Activated CD4-positive, alpha-beta T cell treated with anti-CD3 and anti-CD28 coated beads, Interleukin-2, amount 50 U/mL, for 48 hours (primary cell): ENCODE measurements at places on chromosomes 1 and 21.
A peak's percentile ranks its signal among the peaks of the same experiment; 100 is the strongest.

DNA sequence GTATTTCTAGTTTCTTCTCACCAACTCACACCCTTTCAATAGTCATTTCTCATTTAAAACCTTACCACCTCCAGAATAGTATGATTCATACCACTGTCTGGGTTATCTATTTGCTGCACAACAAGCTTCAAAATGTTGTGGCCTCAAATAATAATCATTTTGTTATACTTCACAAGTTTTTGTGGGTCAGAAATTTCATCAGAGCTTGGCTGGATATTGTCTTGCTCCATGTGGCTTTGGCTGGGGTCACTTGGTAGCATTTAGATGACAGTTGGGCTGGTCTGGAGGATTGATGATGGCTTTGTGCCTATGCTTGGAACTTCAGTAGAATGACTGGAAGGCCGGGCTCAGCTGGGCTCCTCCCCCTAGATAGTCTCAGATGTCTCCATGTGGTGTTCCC lies 66.0 kb downstream of the TGFB2 start:
- no peak for DNase-seq

- DNase-seq: no peak
These were observed 101.0 kb downstream of the PDE9A start for GRCh38 chr21:42754270-42754933.

- DNase-seq: no peak
These were observed 75.4 kb downstream of the VWA5B1 start for GRCh38 chr1:20366056-20366462.

DNA sequence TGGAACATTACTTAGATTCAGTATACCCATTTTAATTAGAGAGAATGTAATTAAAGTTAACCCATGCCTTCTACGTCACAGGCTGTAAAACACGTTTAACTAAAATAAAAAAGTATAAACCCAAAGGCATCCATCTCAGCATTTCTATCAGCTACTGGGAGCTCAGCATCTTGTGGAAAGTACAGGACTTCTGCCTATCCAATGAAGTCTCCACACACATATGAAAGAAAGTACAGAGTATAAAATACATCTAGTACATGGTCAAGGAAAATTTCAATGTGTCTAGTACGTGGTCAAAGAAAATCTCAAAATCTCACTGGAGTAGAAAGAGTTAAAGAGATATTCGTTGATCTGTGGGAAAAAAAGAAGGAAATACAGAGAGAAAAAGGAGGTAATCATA lies 141.4 kb upstream of the ZNHIT6 start:
- DNase-seq: no peak

DNA sequence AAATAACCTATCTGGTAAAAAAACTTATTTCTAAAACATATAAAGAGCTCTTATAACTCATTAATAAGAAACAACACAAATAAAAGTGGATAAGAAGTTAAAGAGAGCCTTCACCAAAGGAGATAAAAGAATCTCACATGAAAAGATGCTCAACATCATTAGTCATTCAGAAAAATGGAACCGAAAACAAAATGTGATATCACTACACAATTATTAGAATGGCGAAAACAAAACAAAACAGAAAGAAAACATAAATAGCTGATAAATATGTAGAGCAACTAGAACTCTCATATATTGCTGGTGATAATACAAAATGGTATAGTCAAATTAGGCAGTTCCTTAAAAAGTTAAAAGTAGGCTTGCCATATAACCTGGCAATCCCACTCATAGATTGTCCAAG lies 1109.3 kb downstream of the PLA2G4A start:
- no peak for DNase-seq

GRCh38 chr21:36835383-36835795 lies 131.1 kb downstream of the HLCS start:
- no peak for DNase-seq

DNA sequence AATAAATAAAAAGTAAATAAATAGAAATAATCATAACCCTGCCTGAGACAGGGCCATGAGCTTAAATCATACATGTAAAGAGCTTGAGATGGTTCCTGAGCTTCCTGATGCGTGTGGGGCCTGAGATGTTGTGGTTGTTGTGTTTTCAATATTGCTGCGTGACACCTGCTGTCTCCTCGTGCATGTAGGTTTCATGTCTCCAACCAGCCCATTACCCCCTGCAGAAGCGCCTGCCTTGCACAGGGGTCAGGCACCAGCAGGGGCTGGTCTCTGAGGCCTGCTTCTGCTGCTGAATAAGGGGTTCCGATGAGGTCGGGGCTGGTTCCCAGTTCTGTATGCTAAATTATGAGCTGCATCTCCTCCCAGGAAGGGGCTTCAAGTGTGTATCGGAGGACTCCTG lies 15.9 kb downstream of the UMODL1 start:
- DNase-seq: no peak

DNA sequence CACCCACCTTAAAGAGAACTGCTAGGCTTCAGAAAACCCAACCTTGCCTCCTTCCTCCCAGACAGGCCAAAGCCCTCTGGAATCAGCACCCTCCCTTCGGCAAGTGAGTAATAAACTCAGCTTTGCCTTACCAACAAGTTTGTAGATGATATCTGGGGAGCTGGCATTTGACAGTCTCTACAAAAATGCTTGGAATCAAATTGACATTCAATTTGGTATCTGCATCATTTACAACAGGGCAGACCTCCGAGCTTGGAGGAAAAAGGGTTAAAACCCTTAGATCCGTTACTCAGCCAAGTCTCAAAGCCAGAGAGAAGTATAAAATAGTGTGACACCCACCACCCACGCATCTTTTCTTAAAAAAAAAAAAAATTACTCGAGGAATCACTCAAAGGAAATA lies 149.3 kb upstream of the EDN2 start:
- no peak for DNase-seq

- no peak for DNase-seq
These were observed 81.5 kb upstream of the ZP4 start for GRCh38 chr1:237972186-237972585.

- no peak for DNase-seq
These were observed 122.6 kb upstream of the ZNHIT6 start for GRCh38 chr1:85830837-85831236.

DNA sequence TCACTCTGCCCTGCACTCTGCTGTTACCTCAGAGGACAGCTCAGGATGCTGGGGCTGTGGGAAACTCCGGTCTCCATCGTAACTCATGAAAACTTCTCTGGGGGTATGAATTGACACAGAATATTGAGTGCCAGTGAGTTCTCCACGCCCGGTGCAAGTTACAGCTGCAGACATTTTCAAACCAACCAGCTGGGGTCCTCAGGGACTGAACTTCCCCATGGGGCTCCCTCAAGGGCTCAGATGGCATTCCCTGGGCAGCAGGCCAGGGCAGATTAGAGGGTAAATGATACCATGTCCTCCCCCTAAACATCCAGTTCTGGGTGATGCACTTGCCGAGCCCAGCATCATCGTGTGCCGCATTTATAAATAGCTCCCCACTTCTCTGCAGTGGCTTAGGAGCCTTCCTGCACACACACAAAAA lies 27.8 kb upstream of the CCSAP start:
- no peak for DNase-seq

DNA sequence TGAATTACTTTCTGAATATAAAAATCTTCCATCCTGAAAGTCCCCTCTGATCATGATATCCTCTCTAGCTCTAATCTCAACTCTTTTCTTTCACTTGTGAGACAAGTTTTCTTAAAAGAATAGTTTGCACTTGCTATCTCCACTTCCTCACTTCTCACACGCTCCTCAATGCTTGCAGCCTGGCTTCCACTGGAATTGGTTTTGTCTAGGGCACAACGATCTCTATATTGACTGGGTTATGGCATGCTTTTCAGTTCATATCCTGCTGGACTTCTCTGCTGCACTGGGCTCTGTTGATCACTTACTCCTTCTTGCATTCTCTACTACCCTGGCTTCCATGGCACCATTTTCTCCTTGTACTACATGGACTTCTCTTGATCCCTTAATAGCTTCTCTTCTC lies 474 bp downstream of the FCRLA start:
- DNase-seq: no peak

DNA sequence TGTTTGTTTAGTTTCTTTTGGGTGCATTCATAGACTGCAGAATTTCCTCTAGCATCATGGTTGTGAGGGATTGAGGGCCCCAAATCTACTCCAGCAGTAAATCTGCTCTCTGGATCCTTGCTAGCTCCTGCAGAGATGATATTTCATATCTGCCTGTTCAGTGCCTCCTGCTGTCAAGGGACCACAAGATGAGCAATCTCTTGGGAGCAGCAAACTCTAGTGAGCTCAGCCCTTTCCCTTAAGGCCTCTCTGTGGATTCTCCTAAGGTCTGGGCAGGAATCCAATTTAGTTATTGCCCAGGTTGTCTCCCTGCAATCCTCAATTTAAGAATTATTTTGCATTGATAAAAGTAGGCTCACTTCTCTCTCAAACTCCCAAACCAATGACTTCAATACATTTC lies 76.9 kb downstream of the RGS18 start:
- no peak for DNase-seq

DNA sequence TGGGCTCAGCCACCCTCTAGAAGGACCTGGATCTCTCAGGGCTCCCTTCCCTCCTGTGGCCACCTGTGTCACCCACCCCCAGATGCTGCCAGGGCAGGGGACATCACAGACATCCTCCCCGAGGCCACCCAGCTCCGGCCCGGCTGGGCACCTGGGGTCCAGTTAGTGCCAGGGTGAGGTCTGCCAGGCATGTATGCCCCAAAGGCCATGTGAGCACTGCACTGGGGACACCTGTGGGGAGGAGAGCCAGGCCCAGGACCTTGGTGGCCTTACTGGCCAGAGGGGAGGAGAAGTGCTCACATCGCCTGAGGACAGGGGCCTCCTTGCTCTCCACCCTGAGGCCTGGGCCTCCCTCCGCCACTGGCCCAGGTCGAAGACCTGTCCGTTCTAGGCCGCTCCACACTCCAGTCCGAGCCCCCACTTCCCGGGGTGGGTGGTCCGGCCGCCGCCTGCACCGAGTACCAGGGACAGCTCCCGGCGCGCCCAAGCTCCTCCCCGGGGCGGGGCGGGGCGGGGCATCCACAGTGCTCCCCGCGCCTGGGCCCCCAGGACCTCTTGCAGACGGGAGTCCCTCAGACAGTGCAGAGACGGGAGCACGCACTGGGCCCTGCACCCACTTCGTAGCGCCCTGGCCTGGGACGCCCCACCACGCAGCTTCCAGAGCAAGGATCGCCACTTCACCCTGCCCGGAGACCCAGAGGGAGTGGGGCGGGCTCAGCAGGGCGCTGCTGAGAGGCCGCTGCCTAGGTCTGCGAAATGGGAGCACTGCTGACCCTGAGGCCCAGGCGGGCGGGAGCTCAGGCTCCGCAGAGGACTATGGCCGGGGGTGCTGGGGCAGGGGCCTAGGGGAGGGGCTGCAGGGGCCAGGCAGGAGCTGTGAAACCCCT lies 34.3 kb upstream of the CCDC27 start:
- peak; percentile 15 for DNase-seq

GRCh38 chr1:162215902-162216301 lies 146.4 kb downstream of the NOS1AP start:
- no peak for DNase-seq

GRCh38 chr1:159144571-159144970 lies 26.8 kb upstream of the CADM3 start:
- no peak for DNase-seq

GRCh38 chr1:206445116-206445515 lies 25.2 kb upstream of the IKBKE start:
- no peak for DNase-seq

DNA sequence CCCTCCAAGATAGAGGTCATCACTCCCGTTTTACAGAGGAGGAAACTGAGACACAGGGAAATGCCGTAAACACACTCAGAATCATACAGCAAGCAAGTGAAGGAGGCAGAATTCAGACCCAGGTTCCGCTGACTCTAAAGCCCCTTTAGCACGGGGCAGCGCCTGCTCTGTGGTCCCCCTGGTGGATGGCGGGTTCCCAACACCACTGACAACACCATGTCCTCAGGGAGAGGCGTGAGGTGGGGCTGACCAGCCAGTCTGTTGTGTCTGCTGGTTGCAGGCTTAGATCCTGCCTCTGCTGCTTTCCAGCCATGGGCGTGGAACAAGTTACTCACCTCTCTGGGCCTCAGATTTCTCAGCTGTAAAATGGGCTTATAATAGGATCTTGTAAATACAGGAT lies 617.3 kb downstream of the MATN1 start:
- peak; percentile 6 for DNase-seq

- DNase-seq: no peak
These were observed 147.8 kb upstream of the MAGI3 start for GRCh38 chr1:113242481-113242880.

DNA sequence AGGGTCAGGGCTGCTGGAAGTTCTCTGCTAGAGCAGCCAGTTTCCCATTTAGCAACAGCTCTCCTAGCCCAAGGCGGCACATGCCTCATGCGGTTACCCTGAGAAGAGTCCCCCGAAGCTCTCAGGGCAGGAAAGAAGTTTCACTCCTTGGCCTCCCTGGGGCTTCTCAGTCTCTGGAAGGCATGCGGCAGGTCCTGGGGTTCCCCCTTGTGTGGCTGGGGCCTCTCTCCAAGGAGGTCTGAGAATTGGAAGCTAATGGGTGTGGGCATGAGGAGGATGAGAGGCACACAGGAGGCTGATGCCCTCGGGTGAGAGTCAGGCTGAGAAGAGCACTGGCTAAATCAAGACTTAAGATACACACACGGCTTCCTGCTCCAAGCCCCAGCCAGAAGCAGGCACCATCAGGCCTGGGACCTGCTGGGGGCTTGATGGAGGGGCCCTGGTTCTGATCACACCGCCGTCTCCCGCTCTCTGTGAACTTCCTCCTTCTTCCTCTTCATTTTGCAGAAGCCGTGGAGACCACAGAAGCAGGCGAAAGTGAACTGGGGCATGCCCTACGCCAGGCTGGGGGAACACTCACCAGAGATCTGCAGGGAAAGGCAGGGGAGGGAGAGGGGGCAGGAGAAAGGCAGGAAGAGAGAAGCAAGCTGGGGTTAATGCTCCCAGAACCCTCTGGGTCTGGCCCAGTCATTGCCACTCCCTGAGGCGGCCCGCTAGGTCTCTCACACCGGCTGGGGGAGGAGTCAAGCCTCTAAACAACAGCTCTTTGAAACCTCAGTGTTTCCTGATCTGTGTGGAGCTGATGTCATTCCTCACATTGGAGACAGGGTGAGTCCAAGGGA lies 15.1 kb downstream of the BLACAT1 start:
- DNase-seq: peak; percentile 75

DNA sequence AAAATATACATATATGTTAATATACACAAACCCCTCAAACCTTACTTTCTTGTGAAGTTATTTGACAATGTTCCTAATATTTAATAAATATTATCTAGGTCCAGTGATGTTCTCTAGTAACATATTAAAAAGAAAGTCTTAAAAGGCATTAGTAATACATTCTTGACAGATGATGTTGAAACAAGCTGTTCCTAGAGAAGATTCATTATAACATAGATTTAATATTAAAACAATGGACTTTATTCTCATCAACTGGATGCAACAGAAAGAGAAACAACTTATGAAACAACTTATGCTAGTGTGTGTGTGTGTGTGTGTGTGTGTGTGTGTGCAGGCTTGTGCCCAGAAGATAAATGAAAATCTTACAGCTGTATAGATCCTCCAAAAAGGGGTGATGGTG lies 68.5 kb upstream of the PLXNA2 start:
- DNase-seq: no peak
